ENCODE measurements at places on chromosomes 13 and 19.

GRCh38 chr19:46731007-46731501 lies 14.1 kb upstream of the PRKD2 start:
- DNase-seq = peak; percentile 87

DNA sequence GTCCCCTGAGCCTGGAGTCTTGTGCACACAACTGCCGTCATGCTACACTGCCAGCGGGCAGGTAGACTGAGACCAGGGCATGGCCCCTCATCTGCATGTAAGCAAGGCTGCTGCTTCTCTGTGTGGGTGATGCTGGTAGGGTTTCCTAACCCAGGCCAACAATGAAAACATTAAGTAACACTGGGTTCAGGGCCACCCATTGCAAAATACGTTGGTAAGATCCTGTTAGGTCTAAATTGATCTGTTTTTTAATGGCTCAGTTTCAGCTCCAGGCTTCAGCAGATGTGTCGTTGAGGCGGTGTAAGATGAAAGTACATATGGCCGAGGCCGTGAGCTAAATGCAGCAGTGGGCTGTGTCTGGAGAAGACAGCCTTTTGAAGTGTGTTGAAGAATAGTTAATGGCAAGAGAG lies 383.4 kb downstream of the IRS2 start:
- no peak for DNase-seq

GRCh38 chr19:33407140-33407551 lies 33.6 kb downstream of the CEBPG start:
- no peak for DNase-seq

GRCh38 chr13:37481011-37481884 lies 117.3 kb downstream of the POSTN start:
- no peak for DNase-seq

DNA sequence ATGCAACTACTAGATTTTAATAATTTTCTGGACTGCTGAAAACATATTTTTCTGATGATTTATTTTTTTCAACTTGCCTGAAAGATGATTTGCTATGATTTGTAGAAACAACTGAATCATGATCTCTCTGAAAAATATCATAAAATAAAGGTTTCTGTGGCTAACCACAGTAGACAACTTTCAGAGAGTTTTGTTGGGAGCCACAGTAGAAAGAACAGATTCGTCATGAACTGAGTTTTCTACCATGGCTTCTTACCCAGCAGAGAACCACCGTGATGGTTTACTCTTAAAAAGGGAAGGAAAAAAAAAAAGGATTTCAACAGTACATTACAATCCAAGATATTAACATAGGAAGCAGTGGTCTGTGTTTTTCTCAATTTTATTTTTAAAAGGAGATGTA lies 18.0 kb downstream of the ZAR1L start:
- DNase-seq = no peak

GRCh38 chr19:51799774-51800472 lies 5.0 kb downstream of the FPR3 start:
- DNase-seq = peak; percentile 39

DNA sequence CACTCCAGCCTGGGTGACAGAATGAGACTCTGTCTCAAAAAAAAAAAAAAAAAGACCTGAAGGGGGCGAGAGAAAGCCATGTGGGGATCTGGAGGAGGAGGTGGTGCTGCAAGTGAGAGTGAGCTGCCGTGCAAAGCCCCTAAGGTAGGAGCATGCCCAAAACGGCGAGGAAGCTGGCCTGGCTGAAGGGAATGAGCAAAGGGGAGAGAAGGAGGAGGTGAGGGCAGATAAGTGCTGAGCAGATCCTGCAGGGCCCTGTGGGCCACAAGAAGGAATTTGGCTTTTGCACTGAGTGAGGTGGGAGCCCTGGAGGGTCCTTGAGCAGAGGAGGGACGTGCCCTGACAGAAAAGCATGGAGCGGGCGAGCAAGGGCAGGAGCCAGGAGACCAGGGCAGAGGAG lies 19.4 kb upstream of the ADGRE5 start:
- DNase-seq = peak; percentile 51

GRCh38 chr13:67769063-67769986 lies 539.2 kb upstream of the PCDH9 start:
- no peak for DNase-seq

DNA sequence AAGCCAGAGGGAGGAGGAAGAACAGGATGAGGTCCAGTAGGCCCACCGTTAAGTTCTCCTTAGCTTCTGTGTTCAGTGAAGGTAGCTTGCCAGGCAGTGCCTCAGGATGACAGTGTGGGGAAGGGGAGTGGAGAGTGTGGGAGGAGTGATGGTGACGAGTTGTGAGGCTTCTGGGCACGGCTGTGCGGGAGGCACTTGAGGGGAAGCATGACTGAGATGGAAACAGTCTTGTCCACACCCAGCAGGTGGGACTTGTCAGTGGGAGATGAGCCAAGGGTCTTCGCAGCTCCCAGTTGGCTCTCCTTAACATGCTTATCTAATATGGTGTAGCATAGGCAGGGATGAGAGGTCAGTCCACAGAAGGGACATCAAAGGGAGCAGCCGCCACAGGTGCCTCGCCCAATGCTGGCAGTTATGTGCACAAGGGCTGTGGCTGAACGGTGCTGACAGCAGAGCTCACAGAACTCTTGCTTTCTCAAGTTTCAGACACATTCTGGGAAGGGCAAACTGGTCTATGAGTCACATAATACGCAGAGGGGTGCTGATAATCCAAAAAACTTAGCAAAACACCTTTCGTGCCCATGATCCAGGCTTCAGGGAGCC lies 47.5 kb downstream of the OXGR1 start:
- no peak for DNase-seq

DNA sequence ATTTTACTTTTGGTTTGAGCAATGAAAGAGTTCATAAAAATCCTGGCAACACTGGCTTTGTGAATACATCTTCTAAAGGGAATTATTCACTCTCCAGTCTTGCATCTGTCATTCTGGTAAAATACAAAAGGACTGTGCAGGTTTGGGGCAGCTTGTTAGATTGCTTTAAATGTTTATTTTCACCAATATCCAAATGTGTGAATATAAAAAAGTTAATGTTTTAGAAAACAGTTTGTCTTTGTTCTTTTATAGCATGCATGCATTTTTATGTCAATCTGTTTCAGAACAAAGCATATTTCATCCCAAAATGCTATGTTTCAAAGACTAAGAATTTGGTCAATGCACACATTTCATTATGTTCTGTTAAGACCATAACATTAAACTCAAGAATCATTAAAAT lies 1145.4 kb downstream of the OLFM4 start:
- no peak for DNase-seq

DNA sequence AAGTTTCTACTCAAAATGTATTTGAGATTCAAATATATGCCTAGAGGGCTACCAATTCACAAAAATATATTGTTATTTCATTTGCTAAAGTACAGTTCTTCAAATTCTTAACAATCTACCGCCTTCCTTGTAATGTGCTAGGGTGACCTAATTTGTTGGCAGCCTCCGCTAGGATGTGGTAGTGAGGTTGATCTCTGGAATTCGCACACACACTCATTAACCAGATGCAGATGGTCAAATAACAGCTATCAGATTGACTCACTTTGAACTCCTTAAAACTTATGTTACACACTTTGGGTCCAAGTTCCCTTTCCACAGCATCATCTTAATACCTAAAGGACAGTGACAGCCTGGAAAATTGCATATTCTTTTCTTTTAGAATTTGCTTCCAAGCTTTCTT lies 367.3 kb downstream of the DCT start:
- DNase-seq = no peak

- DNase-seq = peak; percentile 60
These were observed 621 bp downstream of the FBL start for GRCh38 chr19:39845584-39845932.

- DNase-seq = no peak
These were observed 400.2 kb downstream of the SLITRK5 start for GRCh38 chr13:88071371-88071770.

GRCh38 chr19:10826231-10826630 lies 9.8 kb downstream of the TMED1 start:
- no peak for DNase-seq

DNA sequence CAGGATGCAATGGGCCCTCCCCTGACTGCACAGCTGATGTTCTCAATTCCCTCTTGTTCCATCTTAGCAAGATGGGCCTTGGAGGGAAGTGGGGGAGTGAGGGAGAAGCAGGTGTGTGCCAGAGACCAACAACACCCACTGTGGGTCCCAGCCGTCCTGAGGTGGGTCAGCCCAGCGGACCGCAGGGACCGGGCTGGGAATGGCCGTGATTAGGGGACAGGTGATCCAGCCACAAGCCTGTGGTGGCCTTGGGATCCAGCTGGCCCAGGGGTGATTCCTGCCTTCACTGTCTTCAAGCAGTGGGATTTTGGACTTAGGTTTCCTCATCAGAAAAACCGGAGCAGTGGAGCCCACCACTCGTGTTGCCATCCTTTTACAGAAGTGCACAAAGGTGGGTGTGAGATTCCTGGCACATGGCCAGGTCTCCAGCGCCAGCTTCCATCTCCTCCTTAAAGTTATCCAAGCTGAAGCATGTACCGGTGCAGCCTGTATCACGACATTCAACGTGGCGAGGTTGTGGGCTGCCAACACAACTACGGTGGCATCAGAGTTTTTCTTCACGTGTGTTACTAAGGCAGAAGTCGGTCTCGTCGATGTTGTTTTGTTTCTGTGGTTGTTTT lies 9.0 kb upstream of the ATP11A start:
- no peak for DNase-seq
